Retina (tissue), 1 donor: ENCODE measurements at places on chromosomes 1 and 21.
A peak's percentile ranks its signal among the peaks of the same experiment; 100 is the strongest.

DNA sequence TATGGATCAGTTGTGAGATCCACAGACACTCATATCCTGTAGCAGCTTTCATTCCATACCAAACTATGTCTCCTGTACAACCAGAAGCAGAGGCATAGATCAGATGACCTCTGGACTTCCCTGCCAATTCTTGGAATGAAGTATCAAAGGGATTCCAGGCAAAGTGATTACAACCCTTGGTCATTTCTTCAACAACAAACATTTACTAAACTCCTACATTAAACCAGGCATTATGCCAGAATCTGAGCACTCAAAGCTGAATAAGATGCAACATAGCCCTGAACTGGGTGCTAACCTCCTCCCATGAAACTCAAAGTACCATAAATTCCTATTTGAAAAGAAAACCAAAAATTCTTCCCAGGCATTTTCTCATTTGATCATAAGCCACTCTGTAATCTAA, 121.2 kb upstream of the SGIP1 start:
- no peak for DNase-seq

DNA sequence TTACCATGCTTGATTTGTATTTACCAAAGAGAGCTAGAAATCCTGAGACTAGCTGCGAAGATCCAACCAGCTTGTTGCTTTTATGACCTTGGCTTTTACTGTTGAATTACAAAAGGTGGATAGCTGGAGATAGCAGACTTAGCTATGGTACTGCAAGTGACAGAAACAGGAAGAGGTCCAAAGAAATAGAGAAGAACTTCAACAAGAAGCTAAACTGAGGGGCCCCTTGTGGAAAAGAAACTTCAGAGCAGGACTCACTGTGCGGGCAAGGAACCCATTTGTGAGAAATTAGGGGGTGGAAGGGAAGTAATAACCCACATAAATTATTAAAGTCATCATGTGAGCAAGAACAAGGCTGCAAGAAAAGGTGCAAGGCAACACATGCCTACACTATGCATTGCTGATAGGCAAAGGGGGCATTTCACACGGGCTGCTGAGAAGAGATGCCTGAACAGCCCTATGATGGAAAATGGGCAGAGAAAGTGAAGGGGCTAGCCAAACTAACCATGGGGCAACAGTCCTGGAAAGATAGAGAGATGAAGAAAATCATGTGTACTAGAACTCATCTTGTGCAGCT, 116.6 kb upstream of the PRDX6 start:
- DNase-seq, result no peak

DNA sequence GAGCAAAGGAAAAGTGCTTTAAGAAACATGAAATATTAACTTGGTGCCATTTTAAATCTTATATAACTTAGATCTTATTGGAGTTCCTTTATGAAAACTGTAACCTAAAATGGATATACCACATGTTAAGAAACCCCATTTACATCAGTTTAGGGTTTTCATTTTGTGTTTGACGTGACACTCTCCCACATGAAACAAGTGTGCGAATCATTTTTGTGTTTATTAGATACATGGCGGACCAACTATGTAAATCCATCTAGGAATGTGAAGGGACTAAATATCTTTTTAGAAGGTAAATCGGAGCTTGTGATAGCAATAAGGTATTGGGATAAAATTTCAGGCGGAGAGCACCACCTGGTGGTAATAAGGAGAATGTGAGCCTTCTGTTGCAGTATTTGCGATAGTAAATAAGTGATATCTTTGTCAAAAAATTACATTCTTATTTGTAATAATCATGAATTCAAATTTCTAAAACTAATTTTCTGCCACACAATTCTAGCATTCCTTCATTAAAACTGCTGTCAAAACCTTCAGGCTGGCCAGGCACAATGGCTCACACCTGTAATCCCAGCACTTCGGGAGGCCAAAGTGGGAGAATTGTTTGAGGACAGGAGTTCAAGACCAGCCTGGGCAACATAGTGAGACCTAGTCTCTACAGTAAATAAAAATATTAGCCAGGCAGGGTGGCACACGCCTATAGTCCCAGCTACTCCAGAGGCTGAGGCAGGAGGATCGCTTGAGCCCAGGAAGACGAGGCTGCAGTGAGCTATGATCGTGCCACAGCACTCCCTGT, 31.3 kb downstream of the SMAP2 start:
- DNase-seq, result peak; percentile 45

GRCh38 chr1:9200441-9200840, 34.1 kb upstream of the H6PD start:
- DNase-seq, result peak; percentile 10
